Body of pancreas (tissue), 4 donors: ENCODE measurements at places on chromosomes 1 and 21.

- DNase-seq = peak; percentile 90
- H3K4me1 ChIP-seq = peaks cover 25% of the 10 kb centered on the region
- no peaks in the 10 kb centered on the region for H3K36me3 ChIP-seq
- no peaks in the 10 kb centered on the region for H3K27me3 ChIP-seq
Observed at GRCh38 chr1:181152892-181153633, 64.6 kb downstream of the IER5 start.

GRCh38 chr1:110424699-110425611 lies 17.5 kb upstream of the LAMTOR5 start:
- no peak for DNase-seq
- H3K4me1 ChIP-seq = no peaks in the 10 kb centered on the region
- no peak overlapping the region for H3K4me3 ChIP-seq
- H3K36me3 ChIP-seq = no peaks in the 10 kb centered on the region
- H3K27me3 ChIP-seq = no peaks in the 10 kb centered on the region

- no peak overlapping the region for H3K4me3 ChIP-seq
- no peak for DNase-seq
- no peaks in the 10 kb centered on the region for H3K36me3 ChIP-seq
- no peak overlapping the region for H3K27ac ChIP-seq
Observed at GRCh38 chr1:17735348-17735747, 19.8 kb upstream of the ACTL8 start.

GRCh38 chr1:24540906-24541710 lies 14.8 kb upstream of the NCMAP start:
- H3K4me3 ChIP-seq = no peak overlapping the region
- H3K27me3 ChIP-seq = no peaks in the 10 kb centered on the region
- H3K36me3 ChIP-seq = no peaks in the 10 kb centered on the region

GRCh38 chr21:34120867-34121266 lies 47.5 kb downstream of the MRPS6 start:
- H3K4me1 ChIP-seq = peaks cover 8% of the 10 kb centered on the region
- H3K36me3 ChIP-seq = no peaks in the 10 kb centered on the region
- no peaks in the 10 kb centered on the region for H3K27me3 ChIP-seq
- no peak overlapping the region for H3K27ac ChIP-seq
- no peak overlapping the region for H3K4me3 ChIP-seq
- no peak for DNase-seq

GRCh38 chr1:169121146-169121923 lies 14.8 kb downstream of the ATP1B1 start:
- peaks cover 40% of the 10 kb centered on the region for H3K4me1 ChIP-seq
- no peak overlapping the region for H3K4me3 ChIP-seq
- DNase-seq = no peak

DNA sequence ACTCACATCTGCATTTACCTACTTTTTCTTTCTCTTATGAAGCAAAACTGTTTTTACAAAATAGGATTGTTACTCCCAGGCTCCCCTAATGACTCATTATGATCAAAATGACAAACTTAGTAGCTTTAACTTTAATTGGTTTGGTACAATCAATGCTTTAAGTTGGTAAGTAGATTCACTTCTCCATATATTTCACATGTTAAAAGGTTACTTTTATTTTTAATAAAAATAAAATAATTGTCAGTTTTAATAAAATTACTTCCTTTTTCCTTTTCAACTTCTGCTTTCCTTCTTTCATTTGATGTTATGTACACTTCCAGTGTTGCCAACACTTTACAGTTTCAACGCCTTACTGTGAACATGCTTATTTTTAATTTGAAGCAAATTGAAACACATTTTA lies 477.6 kb downstream of the SETD4 start:
- DNase-seq = no peak
- no peak overlapping the region for H3K27ac ChIP-seq
- H3K4me1 ChIP-seq = peaks cover 9% of the 10 kb centered on the region
- H3K27me3 ChIP-seq = no peaks in the 10 kb centered on the region
